ENCODE measurements at places on chromosomes 3 and 15.

DNA sequence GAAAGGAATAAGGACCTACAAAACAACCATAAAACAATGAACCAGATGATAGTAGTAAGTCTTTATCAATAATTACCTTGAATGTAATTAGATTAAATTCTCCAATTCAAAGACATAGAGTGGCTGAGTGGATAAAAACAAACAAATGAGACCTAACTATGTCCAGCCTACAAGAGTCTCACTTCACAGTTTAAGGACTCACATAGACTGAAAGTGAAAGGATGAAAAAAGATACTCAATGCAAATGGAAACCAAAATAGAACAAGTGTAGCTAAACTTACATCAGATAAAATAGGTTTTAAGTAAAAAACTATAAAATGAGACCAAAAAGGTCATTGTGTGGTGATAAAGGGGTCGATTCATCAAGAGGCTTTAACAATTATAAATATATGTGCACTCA, 21.9 kb upstream of the NR1I2 start:
- no peak for DNase-seq

DNA sequence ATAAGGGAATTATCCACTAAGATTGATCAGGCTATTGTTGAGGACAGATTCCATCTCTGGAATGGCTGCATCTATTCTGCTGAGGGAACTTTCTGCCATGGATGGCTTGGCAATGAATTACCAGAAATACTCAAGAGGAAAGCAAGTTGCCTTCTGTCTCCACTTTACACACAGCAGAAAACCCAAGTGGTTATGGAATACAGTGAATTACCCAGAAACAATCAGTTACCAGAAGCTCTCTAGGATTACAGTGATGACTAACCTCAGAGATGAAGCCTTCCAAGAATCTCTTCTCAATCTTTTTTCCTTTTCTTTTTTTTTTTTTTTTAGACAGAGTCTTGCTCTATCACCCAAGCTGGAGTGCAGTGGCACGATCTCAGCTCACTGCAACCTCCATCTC, 183.3 kb downstream of the WDR76 start:
- DNase-seq = peak; percentile 24

DNA sequence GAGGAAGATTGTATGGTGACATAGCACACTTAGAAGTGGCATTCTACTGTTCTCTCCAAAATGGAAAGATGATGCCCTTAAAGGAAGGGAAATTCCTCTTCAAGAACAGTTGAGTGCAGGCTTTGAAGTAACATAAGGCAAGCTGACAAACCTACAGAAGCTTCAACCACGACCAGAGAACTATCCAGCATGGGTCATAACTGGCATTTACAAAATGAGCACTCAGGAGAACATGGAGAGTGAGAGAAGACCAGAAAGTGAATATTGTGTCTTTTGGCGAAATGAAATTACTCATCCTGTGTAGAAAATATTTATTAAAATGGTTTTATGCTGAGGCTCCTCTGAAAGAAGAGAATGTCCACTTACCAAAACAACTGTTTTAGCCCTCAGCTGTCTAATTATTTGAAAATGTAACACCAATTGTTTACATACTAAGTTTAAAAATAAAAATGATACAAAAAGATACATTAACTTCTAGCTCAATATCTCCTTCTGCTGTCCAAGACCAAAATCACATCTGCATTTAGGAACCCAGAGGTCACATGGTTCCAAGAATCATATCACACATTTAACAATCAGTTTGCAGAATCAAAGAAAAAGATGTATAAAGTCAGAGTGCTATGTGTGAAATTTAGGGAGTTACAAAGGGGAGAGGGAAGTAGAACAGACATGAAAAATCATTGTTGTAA, 216.9 kb downstream of the ATP8B4 start:
- DNase-seq = no peak

DNA sequence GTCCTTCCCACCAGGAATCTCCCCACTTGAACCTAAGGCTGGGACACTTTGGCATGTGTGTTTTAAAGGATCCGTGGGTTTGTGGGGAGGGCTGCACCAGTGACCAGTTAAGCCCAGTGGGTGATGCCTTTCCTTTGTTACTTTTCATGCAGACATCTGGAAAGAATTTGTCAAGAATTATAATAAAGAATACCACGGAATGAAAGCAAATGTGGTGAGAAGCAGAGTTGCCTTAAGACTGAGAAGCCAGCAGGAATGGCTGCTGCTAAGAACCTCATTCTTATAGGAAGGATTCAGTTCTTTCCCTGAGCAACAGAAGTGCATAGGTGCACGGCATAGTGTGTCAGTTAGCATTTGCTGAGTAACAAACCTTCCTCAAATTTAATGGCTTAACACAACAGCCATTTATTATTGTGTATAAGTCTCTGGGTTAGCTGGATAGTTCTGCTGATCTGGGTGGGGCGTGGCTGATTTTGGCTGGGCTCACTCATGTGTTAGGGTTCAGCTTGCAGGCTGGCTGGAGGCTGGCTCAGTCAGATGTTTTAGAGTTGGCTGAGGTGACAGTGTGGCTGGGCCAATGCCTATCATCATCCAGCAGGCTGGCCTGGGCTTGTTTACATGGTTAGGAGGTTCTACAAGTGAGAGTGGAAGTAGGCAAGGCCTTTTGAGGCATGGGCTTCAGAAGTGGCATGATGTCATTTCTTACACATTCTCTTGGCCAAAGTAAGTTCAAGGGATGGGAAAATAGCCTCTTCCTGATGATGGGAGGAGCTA, 262.7 kb upstream of the CTDSPL start:
- DNase-seq = no peak

DNA sequence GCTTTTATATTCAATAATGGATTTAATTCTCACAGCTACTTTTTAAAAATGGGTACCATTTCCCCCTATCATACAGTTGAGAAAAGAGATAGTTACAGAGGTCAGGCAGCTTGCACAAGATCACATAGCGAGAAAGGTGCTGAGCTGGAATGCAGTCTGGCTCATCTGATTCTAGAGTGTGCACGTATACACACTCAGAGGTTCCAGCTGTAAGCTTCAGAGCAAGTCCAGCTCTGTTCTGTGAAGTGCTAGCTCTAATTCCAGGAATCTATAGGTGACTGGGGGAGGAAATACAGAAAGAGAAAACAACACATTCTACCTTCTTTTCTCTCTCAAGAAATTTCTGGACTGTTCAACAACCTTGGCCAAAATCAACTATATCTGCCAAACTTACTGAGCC, 318.7 kb downstream of the FOXP1 start:
- no peak for DNase-seq

GRCh38 chr3:17605032-17605431, 137.4 kb downstream of the TBC1D5 start:
- peak; percentile 63 for DNase-seq

DNA sequence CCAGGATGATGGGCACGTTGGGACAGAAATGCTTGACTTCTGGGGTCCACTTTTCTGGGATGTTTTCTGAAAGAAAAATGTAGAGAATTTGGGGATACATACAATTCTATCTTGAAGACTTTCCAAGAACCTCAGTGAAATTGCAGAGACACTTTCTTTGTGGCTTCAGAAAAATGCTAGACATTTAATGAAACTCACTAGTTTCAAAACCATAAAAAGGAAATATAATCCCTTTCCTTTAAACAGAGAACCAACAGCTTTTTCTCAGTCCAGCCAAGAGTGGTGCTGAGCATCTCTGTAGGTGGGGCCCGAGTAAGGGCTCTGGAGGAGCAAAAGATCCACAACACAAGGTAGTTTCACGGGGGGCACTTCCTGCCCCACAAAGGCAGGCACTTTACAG, 4.4 kb upstream of the GPX1 start:
- no peak for DNase-seq

GRCh38 chr3:73491287-73491662, 133.5 kb downstream of the PDZRN3 start:
- DNase-seq = no peak

DNA sequence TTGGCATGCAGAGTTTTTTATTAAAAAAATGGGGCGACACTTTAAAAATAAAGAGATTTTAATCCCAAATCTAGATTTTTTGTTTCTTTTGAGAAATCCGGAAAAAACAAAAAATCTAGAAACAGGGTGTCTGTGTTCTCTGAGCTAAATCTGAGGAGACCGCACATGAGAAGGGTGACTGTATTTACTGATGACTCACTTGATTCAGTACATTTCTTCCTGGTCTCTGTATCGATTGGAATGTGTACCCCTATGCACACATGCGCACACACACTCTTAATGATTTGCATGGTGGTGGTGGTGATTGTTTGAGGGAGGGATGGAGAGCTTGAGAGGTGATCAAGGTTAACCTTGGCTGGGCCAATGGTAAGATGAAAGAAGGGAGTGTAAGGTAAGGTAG, 443.1 kb upstream of the THRB start:
- DNase-seq = no peak

DNA sequence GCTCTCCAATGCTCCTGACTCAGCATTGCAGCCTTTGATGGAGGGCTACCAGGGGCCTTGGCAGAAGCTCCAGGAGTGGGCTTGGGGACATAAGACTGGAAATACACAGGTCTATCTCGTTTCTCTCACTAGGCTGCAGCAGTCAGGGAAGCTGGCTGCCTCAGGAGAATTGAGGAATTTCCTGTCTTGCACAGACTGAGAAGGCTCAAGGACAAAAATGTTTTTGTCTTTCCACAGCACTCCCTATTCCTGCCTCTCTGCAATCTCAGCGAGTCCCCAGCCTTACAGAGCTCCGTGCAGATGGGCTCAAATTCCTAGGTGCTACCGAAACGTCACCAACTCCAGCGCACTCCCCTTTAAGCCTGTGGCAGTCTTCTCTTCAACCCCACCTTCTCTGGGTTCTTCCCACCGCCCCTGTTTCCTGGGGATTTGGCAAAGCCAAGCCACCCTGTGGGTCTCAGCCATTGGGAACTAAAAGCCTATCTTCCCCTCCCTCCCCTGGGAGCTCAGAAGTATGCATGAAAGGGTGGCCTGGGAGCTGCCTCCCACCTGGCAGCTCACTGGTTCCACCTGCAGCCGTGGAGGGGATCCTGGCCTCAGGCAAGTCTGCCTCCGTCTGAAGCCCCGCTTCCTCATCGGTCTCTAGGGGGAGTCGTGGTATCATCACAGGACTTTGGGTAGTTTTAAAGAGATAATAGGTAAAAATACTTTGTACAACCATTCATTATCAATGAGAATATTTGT, 322.6 kb upstream of the FRG2C start:
- DNase-seq = no peak

DNA sequence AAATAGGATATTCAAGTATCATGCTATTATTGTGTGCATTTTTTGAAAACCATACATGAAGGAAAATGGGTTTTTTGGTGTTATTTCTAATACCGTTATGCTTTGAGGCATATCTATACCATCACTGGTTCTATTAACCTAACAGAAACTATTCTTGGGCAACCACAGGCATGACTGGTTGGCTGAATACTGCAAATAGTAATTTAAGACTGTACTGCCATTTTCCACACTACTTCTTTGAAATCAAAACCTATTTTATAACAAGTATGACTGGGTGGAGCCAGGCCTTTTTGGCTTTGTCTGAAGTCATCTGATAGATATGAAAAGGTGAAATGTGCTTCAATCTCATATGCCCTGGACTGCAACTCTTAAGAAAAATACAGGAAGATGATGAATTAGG, 115.1 kb downstream of the ULK4 start:
- DNase-seq = no peak

GRCh38 chr15:61780278-61780980, 279.8 kb downstream of the VPS13C start:
- DNase-seq = no peak

- DNase-seq = peak; percentile 70
Observed at GRCh38 chr3:156449710-156450574, 105.0 kb downstream of the SSR3 start.

- no peak for DNase-seq
Observed at GRCh38 chr3:14200276-14200675, 21.7 kb downstream of the LSM3 start.

- no peak for DNase-seq
Observed at GRCh38 chr3:21754839-21755238, 3.8 kb upstream of the ZNF385D start.

DNA sequence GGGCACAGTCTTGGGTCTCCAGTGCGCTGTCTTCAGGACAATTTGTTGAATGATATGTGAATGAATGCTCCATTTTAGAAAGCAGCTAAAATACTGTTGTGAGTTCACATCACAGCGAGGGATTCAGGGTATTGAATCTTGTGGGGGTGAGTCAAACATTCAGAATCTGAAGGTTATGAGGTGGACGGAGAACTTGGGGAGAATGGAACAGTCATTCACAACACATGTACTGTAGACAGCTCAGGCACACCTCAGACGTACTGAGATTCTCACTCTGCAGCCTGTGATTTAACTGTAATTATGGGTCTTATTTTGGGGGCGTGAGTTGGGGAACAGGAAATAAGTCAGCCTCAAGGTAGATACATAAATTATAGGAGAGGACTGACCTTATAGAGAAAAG, 13.9 kb downstream of the CRYBG3 start:
- DNase-seq = no peak

- no peak for DNase-seq
Observed at GRCh38 chr3:11634081-11634635, 9.6 kb downstream of the VGLL4 start.

- DNase-seq = no peak
Observed at GRCh38 chr15:57685306-57686095, 21.0 kb upstream of the POLR2M start.

DNA sequence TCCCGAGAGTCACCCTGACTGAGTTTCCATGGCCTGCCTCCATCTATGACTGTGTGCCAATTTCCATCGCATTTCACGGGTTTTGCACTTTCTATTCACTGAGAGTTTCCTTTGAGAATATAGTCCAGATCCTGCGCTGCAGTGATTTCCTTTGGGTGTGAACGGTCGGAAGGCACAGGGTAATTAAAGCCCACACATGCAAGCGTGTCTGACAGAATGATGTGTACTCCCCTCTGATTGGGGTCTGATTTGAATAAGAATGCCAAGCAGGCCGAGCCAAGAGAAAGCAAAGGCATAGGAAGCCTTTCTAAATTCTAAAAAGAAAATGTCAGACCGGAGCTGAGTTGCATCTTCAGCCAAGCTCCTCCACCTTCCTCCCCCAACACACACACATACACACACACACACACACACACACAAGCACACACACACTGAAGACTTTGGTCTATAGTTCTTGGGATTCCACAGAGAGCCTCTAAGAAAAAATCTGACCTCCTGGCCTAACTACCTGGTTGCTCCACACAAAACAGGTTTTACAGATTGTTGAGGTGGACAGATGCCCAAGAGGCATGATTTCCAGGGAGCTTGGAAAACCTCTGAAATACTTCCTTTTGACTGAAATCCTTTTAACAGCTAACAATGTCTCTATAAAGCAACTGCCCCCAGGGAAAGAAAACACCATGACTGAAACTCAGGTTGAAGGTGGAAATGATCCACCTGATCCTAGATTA, 59.7 kb upstream of the LRRN1 start:
- DNase-seq = no peak

GRCh38 chr15:41899854-41900442, 6.1 kb upstream of the SPTBN5 start:
- no peak for DNase-seq

Data from kidney glomerular epithelial cell (primary cell).